ENCODE measurements at places on chromosomes 12 and 14.

DNA sequence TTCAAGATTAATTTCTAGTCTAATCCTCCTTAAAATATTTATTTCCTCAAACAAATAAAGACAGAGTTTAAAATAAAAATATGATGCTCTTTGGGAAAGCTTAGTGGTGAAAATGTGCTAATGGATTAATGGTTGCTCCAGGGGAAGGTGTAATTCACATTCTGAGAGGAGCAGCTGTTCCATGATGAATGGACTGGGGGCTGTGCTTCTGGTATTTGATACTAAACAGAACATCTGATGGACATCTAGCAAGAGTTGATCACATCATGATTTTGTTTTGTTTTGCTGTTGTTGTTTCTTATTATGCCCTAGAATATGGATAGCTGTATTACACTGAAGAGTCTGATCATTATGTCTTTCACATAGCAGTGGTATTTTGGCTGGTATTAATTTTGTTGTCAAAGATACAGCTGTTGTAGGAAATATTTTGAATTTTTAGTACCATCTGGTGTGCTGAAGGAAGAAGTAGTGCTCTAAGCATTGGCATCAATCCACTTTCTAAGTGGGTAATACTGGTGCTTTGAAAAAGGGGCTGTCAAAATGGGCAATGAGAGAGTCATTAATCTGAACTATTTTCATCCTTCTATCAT lies 296.4 kb downstream of the ADAMTS20 start:
- DNase-seq = no peak

DNA sequence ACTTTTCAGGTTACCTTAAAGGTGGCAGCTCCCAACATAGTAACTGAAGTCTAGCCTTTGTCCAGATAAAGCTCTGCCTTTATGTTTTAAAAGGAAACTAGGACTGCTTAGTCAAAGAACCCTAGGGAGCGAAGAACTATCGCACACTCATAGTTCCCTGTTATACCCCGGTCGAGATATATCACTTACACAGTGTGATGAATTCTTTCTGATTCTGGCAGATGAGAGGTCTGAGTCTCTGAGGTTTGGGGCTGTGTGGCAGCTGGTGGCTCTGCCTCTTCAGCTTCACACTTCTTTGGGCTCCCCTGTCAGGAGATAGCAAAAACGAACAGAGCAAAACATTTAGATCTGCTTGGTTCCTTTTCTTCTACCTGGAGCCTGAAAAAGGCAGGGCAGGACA lies 17.0 kb downstream of the ACIN1 start:
- no peak for DNase-seq

DNA sequence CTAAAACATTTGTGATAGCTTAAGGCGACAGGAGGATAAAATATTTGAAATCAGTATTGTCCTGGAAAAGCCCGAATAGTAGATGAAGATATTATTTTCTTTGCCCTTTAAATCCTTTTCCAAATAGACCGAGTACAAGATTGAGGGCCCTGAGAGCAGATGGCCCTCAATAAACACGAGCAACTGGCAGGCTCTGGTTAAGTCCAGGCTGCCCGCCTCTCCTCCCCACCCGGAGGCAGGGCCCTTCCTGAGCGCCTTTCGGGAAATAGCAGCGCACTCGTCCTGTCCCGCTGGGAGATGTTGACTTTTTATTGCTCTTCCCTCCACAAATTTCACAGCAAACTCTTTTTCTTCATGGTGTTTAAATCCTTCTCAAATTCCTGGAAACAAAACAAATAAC lies 50.8 kb upstream of the MAX start:
- DNase-seq = no peak

GRCh38 chr12:24206621-24207020 lies 257.2 kb upstream of the SOX5 start:
- DNase-seq = no peak

DNA sequence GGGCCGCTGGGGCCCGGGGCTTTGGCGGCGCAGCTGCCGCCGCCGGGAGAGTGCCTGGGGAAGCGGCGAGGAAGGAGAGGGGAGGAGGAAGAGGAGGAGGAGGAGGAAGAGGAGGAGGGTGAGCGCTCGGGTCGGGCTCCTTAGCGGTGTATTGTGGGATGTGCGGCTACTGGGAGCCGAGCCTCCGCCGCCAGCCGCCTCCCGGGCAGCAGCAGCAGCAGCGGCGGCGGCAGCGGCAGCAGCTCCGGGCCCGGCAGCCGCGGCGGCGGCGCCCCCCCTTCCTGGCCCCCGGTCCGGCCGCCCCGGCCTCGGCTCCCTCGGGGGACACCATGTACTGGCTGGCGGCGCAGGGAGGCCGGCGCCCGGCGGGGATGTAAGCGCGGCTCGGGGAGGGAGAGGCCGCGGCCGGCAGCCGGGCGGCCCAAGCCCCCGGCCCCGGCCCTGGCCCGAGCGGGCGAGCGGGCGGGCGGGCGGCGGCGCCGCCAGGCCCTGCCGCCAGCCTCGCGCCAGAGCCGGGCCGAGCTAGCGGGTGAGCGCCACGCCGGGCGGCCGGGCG lies at the start of gene SETD1B:
Gene SETD1B (plus strand): TSS at position 149 of the 556 bp plus-strand sequence. CDS start 729 bp downstream, outside the sequence.
- DNase-seq = peak; percentile 50

GRCh38 chr14:21109377-21110138 lies 8.7 kb downstream of the TMEM253 start:
- no peak for DNase-seq

- DNase-seq = no peak
These were observed 5.5 kb downstream of the BTG1 start for GRCh38 chr12:92140156-92140555.

DNA sequence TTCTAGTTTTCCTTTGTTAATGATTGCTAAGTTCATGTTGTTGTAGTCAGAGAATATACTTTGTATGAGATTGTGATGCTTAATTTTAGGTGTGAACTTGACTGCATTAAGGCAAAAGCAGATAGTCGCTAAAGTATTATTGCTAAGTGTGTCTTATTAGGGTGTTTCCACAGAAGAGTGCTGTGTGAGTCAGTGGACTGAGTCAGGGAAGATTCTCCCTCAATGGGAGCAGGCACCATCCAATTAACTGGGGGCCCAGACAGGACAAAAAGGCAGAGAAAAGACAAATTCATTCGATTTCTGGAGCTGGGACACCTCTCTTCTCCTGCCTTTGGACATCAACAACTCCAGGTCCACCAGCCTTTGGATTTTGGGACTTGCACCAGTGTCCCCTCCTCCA lies 48.5 kb downstream of the BAZ1A start:
- no peak for DNase-seq

- DNase-seq = no peak
These were observed 28.9 kb upstream of the CCT2 start for GRCh38 chr12:69556383-69556782.

DNA sequence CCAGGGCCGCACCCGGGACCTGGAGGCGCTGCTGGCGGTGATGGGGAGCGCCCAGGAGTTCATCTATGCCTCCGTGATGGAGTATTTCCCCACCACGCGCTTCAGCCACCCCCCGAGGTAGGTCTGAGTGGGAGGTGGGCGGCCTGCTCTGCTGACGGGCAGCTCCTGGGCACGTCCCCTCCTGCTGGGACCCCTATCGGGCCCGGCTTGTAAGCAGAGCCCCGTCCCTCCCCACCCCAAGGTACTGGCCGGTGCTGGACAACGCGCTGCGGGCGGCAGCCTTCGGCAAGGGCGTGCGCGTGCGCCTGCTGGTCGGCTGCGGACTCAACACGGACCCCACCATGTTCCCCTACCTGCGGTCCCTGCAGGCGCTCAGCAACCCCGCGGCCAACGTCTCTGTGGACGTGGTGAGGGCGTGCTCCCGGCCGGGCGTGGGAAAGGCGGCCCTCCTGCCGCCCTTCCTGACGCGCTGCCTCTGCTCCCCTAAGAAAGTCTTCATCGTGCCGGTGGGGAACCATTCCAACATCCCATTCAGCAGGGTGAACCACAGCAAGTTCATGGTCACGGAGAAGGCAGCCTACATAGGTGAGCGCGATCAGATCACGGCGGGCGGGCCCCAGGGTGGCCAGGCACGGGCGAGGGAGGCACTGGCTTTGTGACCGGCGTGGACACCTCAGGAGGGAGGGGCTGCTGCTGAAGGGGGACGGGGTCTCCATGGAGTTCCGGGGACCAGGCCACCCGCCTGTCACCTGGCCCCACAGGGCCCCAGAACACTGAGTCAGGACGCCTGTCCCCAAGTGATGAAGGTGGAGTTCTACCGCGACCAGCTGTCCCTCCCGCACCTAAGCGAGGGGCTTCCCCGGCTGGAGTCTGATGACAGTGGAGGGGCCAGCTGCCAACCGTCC lies 7.3 kb downstream of the PLD4 start:
- DNase-seq = peak; percentile 16

GRCh38 chr14:60233251-60233650 lies 15.8 kb upstream of the PPM1A start:
- DNase-seq = no peak

GRCh38 chr12:122244565-122245371 lies 18.9 kb upstream of the DIABLO start:
- DNase-seq = no peak

DNA sequence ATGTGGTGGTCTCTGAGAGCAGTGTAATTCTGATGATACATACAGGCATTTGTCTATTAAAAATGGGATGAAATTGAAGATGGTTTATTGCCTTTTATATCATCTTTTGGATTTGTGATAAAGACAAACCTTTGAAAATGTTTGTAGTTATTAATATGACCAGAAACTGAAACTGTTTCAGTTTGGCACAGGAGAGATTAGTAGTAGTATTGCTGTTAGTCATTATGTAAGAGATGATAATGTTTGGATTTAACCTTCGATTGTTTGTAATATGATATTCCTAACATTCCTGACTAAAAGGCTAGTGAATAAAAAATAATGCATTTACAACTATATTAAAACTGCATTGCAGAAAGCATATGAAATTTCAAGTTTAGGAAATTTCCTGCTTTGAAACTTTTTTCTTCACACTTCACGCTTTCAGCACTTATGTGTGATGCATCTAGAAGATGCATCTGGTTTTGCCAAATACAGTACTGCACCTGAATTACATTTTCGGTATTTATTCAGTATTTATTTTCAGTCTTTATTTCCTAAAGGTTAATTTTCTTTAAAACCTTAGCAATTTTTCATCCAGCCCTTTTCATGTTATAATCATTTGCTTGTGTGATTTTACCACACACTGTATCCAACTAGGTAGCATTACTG lies 25.5 kb downstream of the ADIPOR2 start:
- DNase-seq = no peak

GRCh38 chr14:100882991-100883788 lies 20.3 kb downstream of the RTL1 start:
- peak; percentile 53 for DNase-seq

DNA sequence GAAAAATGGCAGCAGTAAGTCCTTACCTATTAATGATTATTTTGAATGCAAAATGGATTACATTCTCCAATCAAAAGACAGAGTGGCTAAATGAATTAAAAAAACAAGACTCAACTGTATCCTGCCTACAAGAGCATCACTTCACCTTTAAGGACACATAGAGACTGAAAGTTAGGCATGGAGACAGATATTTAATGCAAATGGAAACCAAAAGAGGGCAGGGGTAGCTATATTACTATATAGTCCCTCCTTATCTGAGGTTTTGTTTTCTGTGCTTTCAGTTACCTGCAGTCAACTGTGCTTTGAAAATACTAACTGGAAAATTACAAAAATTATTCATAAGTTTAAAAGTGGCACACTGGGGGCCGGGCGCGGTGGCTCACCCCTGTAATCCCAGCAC lies 17.2 kb downstream of the NECAP1 start:
- DNase-seq = no peak

GRCh38 chr12:111412007-111412829 lies 6.5 kb downstream of the SH2B3 start:
- DNase-seq = no peak

Data from naive thymus-derived CD8-positive, alpha-beta T cell (primary cell).